Occipital lobe (tissue), 3 donors: ENCODE measurements at places on chromosomes 1 and 21. TPM values are rescaled to one million over a fixed set of nuclear protein-coding genes. Genes with fewer than 3 reads are reported as not detected.

RIMS3 gene
- total RNA-seq, result 24.6 TPM

AMY1B gene
- total RNA-seq, result not detected

ERG gene
- 1.2 TPM for total RNA-seq

CYP4X1 gene
- 14.5 TPM for total RNA-seq

NIPAL3 gene
- 7.0 TPM for total RNA-seq

KLHL12 gene
- 37.0 TPM for total RNA-seq

KRTCAP2 gene
- 59.0 TPM for total RNA-seq
